GOT3 (cell line): ENCODE measurements at places on chromosomes 5 and 9.

DNA sequence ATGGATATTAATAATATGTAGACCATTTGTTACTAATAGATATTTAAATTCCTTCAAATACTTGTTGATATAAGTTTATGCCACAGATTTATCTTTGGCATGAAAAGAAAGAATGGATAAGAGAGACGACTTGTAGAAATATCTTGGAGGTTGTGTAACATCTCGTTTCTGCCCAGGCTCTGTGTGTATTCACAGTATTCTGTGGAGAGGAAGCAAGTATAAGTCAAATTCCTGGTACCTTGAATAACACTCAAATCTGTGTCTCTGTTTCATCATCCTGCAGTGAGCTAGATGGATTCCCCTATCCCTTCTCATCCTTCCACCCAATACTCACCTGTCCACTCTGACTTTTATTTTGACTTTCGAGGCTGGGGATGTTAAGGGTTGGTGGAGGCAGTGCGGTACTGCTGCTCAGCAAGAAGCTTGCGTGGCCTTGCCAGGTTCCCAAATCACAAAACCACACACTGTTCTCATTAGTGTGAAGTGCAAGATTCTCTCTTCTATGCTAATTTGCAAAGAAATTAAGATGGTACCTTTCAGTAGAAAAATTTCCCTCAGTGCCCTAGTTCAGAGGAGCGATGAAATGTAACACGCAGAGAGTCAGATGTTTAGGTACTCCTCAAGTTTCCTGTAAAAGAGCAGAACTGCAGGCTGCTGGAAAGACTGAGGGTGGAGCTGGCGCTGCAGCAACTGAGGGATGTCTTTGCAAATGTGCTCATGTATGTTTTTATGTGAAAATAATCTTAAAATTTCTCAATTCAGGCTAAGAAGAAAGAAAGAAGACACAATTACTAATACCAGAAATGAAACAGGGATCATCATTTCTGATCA lies 42.6 kb upstream of the ANKRD18A start:
- no peak for DNase-seq

GRCh38 chr5:88734191-88734640 lies 148.8 kb downstream of the MEF2C start:
- DNase-seq: no peak

DNA sequence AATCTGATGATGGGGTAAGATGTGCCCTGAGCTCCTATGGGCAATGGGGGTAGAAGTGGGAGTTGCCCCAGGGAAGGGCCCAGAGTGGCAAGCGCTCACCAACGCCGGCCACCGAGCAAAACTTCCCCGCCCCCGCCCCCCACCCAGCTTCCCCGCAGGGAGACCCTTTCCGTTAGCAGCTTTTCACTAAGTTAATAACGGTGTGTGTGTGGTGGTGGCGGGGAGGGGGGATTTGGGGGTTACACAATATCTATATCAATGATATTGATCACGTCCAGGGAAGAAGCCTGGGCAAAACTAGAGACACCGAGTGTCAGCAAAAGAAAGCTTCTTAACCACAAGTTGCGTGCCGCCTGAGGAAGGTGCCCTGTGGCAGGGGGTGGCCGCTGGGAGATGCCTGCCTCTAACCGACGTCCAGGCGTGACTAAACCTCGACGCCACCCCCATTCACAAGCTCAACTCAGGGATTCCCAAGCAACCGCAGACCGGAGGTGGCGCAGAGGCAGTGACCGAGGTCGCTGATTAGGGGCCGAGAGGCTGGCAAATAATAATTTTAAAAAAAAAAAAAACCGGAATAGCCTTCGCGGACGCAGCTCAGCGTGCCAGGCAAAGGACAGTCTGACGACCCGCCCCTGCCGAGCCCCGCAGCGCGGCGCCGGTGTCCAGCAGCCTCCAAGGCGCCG lies 222.6 kb downstream of the MEF2C start:
- DNase-seq: no peak

GRCh38 chr5:170451747-170452365 lies 52.0 kb upstream of the KCNIP1 start:
- peak; percentile 19 for DNase-seq

DNA sequence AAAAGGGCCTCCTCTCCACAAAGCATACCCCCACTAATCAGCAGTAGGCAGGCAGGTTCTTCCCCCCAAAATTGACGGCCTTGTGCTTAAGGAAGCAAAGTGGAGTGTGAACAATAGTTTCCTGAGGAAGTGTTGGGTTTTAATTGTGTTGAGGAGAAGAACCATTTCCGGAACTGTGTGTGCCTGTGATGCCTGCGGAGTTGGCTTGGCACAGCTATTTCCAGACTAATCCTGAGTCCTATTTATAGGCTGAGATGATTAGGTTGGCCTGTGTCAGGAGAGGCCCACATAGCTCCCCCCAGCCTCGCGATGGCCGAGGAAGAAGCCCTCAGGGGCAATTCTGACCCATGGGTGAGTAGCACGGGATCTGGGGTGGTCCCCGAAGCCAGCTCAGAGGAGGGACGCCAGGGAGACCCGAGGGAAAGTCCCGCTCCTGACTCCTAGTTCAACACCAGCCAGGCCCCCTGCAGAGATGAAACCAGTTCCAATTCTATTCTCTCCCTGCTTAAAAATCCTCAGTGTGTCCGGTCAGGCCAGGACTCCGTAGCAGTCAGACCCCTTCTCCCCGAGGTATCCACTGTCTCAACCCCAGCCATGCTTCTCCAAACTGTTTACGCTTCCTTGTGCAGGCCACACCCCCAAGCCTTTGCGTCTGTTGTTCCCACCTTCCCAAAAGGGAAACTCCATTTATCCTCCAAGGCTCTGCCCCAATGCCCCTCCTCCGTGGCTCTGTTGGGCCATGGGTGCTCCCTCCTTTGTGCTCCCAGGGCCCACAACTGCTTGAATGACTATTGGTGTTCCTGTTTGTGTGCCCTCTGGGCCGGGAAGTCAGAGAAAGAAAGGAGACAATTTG lies 18.1 kb downstream of the GSN start:
- no peak for DNase-seq

DNA sequence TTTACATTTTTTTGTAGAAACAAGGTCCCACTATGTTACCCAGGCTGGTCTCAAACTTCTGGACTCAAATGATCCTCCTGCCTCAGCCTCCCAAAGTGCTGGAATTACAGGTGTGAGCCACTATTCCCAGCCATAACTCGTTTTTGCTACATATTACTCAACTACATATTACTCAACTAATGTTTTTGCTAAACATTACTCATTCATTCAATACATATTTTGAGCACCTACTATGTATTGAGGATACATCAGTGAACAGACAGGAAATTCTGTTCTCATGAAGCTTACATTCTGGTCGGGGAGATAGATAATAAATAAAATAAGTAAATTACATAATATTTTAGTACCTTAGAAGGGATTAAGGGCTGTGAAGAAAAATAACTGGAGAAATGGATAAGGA lies 34.9 kb upstream of the STOM start:
- DNase-seq: no peak

DNA sequence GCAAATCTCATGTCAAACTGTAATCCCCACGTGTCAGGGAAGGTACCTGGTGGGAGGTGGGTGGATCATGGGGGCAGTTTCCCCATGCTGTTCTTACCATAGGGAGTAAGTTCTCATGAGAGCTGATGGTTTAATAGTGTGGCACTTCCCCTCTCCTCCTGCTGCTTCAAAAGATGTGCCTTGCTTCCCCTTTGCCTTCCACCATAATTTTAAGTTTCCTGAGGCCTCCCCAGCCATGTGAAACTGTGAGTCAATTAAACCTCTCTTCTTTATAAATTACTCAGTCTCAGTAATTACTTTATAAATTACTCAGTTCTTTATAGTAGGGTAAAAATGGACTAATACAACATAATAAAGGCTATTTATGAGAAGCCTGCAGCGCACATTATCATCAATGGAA lies 7.1 kb upstream of the CNTRL start:
- no peak for DNase-seq

DNA sequence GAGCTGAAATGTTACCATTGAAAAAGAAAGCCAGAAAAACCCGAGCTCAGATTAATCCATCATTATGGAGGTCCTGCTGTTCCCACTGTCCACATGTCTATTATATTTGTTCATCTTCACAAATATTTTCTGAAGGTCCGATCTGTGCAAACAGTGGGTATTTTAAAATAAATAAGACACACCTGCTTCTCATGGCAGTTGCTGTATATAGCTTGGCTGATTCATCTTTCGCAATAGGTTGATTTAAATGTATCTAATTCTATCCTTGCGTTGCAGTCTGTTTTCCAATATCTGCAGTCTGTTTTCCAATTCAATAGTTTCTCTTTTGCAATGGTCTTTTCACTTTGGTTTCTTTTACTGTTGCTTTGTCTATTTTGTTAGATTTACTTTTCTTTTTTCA lies 87.4 kb upstream of the PCA3 start:
- no peak for DNase-seq

GRCh38 chr9:2013743-2014475 lies 1.2 kb upstream of the SMARCA2 start:
- DNase-seq: no peak

DNA sequence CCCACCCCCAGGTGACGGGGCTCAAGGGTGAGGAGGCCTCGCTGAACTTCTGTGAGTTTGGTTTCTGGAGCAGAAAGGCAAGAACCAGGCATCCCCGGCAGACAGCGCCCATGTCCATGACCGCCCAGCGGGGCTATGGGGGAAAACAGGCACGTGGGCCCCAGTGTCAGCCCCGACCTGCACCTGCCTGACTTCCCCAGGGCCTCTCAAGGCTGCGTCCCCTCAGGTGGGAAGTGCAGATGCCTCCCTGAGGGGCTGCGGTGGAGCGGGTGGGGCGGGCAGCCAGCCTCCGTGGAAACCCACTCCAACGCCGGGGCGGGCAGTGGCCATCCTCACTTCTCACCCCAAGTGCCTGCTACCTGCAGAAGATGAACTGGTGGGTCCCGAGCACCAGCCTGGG lies 6.9 kb upstream of the CARD9 start:
- no peak for DNase-seq

- no peak for DNase-seq
Observed at GRCh38 chr5:139193928-139194327, 4.2 kb downstream of the SIL1 start.

- no peak for DNase-seq
Observed at GRCh38 chr9:108416324-108416723, 439.5 kb downstream of the ACTL7B start.

GRCh38 chr5:81007637-81008027 lies 47.5 kb downstream of the RASGRF2 start:
- DNase-seq: no peak

DNA sequence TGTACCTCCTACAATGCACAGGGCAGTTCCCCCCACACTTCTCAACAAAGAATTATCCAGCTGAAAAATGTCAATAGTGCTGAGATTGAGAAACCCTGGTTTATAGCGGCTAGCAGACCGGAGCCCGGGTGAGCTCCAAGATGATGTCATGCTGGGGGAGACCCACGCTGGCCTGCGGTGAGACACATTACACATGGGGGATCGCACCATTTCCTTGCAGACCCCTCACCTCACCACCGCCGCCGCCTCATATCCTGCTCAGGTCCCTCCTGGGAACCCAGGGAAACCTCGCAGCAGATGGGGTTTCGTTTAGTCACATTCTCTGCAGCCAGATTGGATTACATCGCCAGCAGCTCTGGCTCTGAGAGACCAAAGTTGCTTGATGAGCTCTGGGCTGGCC lies 14.7 kb upstream of the TNC start:
- DNase-seq: no peak

- no peak for DNase-seq
Observed at GRCh38 chr9:128115187-128116103, 12.1 kb downstream of the PTGES2 start.

GRCh38 chr5:96293966-96294883 lies 138.8 kb downstream of the PCSK1 start:
- no peak for DNase-seq

- peak; percentile 64 for DNase-seq
Observed at GRCh38 chr5:61301341-61302199, 30.5 kb upstream of the ZSWIM6 start.

- DNase-seq: no peak
Observed at GRCh38 chr5:52839285-52839684, 51.6 kb downstream of the ITGA1 start.

DNA sequence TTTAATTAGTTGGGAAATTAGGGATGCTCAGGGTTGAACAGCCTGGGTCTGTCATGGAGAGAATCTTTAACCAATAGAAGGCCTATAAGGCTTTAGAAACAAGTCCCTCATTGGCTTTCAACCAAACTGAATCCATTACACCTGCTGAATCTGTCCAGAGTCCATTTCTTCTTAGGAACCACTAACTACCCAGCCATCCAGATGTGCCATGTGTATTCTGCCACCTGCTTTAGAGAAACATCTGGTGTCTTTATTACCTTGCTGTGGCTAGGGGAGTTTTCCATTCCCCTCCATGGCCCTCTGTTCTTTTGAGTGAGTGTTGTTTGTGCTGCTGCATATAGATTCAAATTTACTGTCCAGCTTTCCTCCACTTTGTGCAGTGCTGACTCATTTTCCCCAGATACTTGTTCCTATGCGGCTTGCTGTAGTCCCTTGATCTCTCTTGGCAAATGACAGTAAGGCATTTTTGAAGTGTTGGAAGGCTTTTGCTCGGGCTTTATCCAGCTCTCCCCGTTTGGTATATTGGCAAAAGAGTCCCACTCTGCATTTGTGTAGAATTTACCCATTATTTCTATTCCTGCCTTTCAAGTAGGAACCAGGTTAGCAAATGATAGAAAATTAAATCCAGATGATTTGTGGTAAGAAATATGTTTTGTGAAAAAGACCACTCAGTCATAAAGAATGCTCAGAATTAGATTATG lies 54.6 kb downstream of the NLN start:
- no peak for DNase-seq

GRCh38 chr5:72407541-72407940 lies 87.4 kb downstream of the PTCD2 start:
- no peak for DNase-seq

GRCh38 chr5:149448831-149449714 lies 70.0 kb upstream of the IL17B start:
- no peak for DNase-seq

DNA sequence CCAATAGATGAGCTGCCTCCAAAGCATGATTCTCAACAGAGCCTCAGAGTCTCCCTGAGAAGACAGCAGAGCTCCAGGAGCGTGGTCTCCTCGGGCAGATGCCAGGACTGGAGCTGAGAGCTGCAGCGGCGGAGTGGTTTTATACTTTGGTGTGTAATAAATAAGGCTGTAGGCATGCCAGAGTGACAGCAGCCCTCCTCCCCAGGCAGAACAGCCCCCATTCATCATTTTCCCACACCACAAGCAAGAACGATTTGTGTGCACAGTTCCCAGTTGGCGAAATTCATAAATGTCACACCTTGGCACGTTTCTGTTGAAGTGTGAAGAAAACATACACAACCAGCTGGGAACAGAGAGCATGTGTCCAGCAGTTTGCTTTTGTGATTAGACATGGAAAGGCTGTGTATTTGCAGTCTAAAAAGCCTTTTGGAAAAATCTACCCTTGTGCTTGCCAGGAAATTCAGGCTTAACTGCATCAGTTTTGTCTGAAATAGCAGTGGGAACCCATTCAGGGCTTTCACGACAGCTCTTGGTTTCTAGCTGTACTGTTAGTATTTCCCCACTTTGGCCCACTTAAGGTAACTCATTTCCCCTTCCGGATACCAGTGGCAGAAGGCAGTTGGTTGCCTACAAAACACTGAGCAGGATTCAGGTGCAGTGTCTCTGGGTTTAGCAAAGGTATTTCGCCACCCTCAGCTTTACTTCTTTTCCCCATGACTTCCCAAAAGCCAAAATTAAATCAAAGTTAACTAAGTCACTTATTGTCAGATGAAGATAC lies at the start of gene C1QTNF3:
Gene C1QTNF3 (minus strand): TSS at position 115 of the 778 bp plus-strand sequence. CDS start 88 bp downstream, at position 27.
- no peak for DNase-seq

GRCh38 chr5:172223901-172224873 lies 30.2 kb downstream of the EFCAB9 start:
- DNase-seq: no peak
